ENCODE measurements at places on chromosomes 7 and 10. TPM values are rescaled to one million over a fixed set of nuclear protein-coding genes. Genes with fewer than 3 reads are reported as not detected.

The CELF2 gene
- total RNA-seq = 95.5 TPM

The CUBN gene
- total RNA-seq = 0.40 TPM

The CYP26A1 gene
- total RNA-seq = not detected

The PRLHR gene
- total RNA-seq = not detected

DNA sequence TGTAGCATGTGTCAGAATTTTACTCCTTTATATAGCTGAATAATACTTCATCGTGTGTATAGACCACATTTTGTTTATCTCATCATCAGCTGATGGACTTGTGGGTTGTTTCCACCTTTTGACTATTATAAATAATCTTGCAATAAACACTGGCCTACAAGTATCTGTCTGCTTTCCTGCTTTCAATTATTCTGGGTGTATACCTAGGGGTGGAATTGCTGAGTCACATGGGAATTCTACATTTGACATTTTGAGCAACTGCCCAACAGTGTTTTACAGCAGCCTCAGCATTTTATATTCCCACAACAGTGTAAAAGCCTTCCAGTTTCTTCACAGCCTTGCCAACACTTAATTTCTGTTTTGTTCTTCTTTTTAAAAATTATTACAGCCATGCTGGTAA, 200.3 kb upstream of the PRSS1 start:
- peak; percentile 23 for DNase-seq

DNA sequence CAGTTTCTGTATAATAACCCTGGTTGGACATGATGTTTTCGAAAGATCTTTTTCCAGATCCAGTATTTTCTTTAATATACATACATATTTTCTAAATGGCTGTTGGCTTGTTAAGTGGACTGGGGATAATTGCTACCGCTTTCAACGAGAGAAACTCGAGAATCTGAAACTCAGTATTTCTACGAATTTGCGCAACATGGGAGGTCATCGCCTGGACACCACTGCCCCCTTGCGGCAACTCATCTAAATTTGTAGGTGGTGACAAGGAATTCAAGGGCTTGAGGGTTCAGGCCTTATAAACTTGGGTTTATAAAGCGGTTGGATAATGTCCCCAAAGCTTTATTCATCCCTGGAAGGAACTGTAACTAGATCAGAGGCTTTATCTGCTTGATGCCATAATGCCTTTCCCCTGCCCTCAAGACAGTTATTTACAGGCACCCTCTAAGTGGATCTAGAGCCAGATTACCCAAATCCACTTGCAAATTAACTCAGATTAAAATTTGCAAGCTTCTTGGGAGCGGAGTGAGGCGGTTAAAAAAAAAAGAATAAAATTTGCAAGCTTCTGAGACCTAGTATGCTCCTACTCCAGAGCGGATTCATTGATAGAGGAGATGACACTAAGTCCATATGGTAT, 21.3 kb upstream of the KCNK18 start:
- peak; percentile 90 for DNase-seq

DNA sequence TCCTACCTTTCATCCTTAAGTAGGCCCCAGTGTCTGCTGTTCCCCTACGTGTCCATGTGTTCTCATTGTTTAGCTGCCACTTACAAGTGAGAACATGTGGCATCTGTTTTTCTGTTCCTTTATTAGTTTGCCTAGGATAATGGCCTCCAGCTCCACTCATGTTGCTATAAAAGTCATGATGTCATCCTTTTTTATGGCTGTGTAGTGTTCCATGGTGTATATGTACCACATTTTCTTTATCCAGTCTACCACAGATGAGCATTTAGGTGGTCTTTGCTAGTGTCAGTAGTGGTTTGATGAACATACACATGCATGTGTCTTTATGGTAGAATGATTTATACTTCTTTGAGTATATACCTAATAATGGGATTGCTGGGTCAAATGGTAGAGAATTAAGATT, 146.2 kb upstream of the SLC26A5 start:
- DNase-seq = no peak

- no peak for DNase-seq
Measured at GRCh38 chr7:94969434-94970084, 62.2 kb downstream of the PPP1R9A start.

DNA sequence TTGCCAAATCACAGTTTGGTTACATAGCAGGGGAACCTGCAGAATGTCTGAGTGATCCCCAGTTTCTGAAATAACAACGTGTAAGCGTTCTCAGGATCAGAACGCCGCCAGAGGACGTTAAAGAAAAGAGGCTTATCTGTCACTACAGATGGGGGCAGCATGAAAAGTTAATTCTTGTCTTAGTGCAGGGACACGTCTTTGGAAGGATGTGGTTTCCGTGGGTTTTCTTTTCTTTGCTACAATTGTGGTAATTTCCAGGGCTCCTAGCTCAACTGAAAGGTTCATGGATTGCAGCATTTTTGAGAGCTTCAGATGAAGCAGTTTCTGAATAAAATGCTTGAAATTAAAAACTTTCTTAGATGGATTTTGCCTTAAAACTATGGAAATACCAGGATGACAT, 106.6 kb downstream of the PRKCQ start:
- DNase-seq = peak; percentile 92

GRCh38 chr7:153386556-153386955, 627.0 kb downstream of the ACTR3B start:
- DNase-seq = no peak

Measured in activated CD4-positive, alpha-beta T cell treated with anti-CD3 and anti-CD28 coated beads, Interleukin-2, amount 10 ng/mL, durations not matched to agents 24 days and 14 days (primary cell).